ENCODE measurements at places on chromosomes 5 and 9.

- no peak for DNase-seq
Observed at GRCh38 chr9:72396247-72397091, 31.5 kb upstream of the ZFAND5 start.

DNA sequence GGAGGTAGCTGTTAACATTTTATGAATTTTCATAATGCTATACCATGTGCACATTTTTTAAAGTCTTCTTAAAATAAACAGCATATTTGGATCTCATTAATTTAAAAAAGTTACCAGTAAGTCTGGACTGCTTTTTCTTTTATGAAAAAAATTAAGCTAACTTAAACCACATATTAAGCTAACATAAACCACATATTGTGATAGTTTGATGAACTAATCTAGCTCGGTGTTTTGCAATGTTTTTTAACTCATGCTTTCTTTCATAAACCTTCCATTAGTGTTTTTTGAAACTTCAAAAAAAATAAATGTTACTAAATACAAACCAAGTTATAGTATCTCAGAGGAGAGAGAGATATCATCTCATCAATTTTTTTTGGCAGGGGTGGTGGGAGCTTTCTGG, 26.5 kb downstream of the POLK start:
- DNase-seq = no peak

- DNase-seq = no peak
Observed at GRCh38 chr5:106964132-106964531, 706.6 kb downstream of the EFNA5 start.

DNA sequence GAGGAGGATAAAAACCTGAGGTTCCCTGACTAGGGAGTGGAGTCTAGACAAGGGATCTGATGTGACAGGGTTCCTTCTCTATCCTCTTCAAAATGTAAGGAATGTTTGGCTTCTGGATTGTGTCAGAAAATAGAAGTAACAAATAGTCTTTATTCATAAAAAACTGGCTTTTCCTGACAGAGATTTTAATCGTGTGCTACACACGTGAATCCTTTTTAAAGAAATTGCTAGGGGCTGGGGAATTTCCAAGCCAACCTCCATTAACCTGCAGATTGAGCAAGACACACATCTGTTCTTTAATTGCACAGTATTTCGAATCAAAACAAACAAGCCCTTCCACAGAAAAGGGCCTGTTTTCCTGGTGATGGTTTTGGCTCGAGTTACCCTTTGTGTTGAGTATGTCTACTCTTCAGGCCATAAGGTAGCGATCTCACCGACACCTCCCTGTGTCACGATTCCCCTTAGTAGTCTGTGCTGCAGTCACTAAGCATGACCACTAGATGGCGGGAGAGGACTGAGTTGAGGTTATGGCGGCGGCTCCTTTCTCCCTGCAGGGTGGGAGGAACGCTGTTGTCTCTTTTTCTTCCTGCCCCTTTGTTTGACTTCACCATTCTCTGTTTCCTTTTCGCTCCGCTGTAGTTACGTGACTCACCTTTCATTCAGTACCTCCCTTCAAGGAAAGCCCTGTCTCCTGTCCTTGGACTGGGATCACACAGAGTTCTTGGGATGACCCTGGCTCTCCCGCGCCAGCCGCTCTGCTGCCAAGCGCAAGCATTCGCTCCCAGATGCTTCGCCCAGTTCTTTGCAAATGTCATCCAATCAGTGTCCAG, 137.1 kb upstream of the SLC24A2 start:
- DNase-seq = peak; percentile 54

- DNase-seq = no peak
Observed at GRCh38 chr5:38613992-38614836, 57.8 kb upstream of the LIFR start.

Data from posterior cingulate gyrus (tissue), 11 donors.